T-helper 22 cell (primary cell): ENCODE measurements at places on chromosomes 3 and 15.

DNA sequence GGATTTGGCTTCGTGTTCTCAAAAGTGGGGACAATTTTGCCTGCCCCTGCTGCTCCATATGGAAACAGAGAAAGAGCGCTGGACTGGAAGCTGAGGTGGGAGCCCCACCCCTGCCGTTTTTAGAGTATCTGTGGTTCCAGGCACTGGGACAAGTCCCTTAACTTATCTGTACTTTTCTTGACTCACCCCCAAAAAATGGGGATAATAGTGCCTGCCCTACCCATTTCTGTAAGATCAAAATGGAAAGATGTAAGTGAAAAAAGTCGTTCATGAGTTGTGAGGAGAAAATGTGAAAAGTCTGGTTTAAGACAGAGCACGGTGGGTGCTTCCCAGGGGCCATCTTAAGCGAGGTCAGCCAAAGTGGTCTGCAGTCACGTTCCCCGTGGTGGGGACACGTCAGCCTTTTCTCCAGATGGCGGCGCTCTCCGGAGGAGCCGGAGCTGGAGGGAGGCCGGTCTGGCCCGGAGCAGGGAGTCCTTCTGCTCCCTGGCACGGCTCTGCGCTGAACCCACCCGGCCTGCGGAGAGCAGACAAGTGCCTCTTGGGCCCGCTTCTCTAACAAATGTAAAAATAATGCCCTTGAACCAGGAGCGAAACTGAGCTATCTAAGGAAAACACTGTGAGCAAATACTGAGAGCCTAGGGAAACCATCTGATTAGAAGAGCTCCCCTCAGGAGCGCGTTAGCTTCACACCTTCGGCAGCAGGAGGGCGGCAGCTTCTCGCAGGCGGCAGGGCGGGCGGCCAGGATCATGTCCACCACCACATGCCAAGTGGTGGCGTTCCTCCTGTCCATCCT is at the start of gene CLDN18:
Gene CLDN18 (plus strand): TSS at position 690 of the 797 bp plus-strand sequence. CDS start 61 bp downstream, at position 751.
- no peak for DNase-seq

DNA sequence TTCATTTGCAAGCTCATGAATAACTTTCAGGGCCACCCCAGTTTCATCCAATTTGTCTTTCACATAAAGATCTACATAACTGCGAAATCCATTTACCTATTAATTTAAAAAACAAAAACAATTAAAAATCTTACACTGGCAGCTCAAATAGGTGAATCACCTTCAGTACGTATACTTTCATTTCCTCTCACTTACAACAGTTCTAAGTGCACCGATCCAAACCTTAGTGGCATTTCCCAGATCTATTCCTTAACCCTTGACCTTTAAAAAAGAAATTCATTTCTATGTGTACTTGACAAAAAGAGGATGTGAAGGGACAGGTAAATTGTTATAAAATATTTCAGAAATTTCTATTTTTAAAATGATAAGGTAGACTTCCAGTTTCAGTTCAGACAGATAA is 30.8 kb downstream of the TOP2B start:
- no peak for DNase-seq

- DNase-seq = no peak
These were observed 15.0 kb upstream of the UTS2B start for GRCh38 chr3:191345334-191345733.

DNA sequence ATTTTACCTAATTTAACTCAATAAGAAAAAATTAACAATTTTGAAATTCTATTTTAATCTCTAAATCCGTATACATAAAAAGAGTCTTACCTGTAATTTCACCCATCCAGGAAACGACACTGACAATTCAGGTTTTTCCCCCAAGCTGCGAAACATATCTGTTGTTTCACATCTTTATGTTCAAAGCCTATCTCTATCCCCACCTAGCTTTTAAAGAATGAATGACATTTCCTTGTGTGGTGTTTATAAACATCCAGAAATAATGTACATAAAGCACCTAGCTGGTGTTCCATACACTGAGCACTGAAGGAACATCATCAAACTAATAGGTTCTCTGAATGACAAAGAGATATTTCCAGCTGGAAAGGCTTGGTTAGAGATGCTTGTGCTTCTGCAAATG is 867.8 kb downstream of the SQOR start:
- DNase-seq = no peak

DNA sequence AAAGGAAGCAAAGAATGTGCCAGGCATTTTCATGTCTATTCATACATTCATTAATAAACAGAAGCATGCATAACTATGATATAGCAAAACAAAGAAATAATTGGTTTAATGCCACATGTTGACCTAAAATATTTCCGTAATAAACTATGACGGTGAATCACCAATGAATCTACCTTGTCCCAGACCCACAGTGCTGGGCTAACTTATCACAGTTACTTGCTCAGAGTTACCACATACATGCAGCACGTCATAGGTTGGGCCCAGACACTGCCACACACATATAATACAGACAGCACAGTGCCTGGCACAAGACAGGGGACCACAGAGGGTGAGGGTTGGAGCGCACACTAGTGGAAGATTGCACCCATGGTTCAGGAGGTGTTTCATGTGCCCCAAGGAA is 86.9 kb downstream of the ATP1B3 start:
- DNase-seq = no peak

DNA sequence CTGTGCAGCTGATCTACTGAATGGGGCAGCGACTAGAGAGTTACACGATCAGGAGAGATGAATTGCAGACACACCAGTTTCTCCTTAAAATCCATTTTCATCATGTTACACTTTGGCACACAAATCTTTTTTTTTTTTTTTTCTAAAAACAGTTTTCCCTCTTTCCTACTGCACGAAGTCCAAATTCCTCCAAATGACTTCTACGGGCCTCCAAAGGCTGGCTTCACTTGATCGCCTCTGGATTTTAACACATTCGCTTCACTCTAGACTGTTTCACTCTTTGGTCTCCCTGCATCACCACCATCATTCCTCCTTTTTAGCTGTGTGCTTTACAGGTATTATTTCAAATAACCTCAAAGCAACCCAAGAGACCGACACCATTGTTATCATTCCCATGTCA is 268.6 kb downstream of the RORA start:
- no peak for DNase-seq

GRCh38 chr3:93924491-93924890 is 49.2 kb downstream of the PROS1 start:
- no peak for DNase-seq

- DNase-seq = no peak
These were observed 56.3 kb downstream of the TNFAIP8L3 start for GRCh38 chr15:51038162-51038973.

- DNase-seq = no peak
These were observed 282.1 kb upstream of the ROPN1 start for GRCh38 chr3:124274051-124274450.

DNA sequence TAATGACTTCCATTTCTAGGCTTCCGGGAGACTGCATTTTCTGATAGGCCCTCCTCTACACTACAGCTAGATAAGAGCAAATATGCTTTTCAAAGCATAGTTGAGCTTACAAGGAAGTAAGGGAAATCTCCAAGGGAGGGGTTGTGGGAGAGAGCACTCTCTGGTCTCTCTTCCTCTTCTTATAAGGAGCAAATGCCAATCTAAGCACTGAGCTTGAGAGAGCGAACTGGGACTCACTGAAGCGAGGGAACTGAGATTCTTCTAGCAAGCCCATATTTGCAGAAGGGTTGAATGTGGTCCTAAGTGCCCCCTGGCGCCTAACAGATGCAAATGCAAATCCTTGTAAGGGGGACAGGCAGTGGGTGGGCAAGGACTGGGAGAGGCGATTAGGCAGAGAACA is 164.8 kb downstream of the ERC2 start:
- DNase-seq = no peak

- no peak for DNase-seq
These were observed 114.7 kb upstream of the LINGO1 start for GRCh38 chr15:77747175-77748077.

DNA sequence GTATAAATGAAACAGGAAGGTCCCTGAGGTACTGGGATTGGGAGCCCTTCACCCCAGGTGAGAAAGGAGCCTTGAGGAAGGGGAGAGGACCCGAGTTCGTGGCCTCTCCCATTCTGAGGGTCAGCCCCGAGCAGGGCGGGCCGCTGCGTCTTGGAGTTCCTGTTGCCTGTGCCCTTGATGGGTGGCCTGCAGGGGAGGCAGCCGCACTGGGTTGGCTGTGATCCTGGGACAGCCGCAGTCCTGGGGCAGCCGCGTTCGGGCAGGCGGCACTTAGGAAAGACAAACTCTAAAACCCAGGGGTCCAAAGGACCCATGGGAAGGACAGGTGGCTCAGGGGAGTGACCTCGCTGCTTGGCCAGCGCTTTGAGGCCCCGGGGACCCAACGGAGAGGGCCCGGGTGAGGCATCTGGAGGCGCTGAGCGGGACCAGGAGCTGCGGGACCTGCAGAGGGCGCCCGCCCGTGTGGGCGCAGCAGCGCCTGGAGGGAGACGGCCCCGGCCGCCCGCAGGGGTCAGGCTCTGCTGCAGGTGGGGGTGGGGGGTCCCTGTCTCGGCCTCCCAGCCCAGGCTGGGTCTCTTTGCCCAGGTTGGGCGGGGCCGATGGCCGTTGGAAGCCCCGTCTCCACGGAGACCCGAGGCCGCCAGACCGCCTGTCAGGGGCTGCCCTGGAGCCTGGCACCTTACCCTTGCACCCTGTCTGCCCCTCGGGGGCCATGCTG is 65.1 kb downstream of the HMCES start:
- no peak for DNase-seq
